ENCODE measurements at places on chromosomes 1 and 21.

DNA sequence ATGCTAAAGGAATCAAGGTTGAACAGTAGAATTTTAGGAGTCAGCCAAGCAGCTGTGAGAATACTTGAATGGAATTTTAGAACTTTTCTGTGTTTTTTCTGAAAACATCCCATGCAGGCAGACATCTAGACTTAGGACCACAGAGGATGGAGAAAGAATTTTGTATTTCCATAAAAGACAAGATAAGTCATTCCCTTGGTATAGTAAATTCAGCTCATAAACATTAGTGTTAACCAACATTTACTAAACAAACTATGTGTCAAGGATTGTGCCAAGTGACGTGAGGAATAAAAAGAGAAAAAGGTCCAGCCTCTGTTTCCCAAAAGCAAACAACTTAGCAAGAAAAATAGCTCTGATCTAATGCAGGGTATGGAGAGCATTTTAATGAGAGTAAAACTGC is 210.2 kb upstream of the NR5A2 start:
- no peaks in the 10 kb centered on the region for H3K36me3 ChIP-seq
- no peak overlapping the region for H3K4me3 ChIP-seq
- H3K27me3 ChIP-seq, result no peaks in the 10 kb centered on the region
- H3K4me1 ChIP-seq, result no peaks in the 10 kb centered on the region
- no peak for DNase-seq

DNA sequence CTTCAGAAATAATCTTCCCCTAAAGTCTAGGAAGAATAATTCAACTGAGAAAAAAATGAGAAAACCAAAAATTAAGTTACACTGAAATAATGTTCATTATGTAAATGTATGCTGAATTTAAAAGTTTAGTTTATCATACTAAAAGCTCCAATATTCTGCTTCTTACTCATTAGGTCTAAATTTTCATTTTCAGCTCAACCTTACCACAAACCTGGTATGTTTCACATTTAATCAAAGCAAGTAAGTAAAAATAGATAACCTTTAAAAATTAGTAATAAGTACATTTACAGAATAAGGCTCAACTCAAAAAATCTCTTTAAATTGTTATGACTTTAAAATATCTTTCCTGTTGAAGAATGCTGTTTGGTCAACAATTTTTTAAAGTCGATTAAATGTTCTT is 15.0 kb downstream of the BTG3 start:
- no peak overlapping the region for H3K27ac ChIP-seq
- H3K4me3 ChIP-seq, result no peak overlapping the region
- no peaks in the 10 kb centered on the region for H3K4me1 ChIP-seq
- H3K27me3 ChIP-seq, result no peaks in the 10 kb centered on the region

DNA sequence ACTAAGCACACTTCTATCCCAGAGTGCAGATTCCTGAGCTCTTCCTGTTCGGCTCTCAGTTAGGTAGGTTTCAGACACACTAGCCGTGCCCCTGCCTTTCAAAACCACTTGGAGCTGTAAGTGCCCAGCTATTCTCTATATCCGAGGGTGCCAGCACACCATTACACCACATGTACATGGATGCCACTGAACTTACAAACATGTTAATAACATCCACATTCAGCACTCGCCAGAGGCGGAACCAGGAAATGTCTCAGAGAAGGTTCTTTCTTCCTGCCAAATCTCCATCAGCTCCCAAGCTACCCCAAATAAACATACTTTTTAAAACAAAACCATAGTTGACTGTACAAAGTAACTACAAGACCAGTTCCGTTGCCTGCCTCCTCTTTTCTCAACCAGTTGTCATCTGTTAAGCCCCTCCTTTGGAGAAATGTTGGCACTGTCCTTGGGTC is 78.4 kb upstream of the CTTNBP2NL start:
- H3K27me3 ChIP-seq, result no peaks in the 10 kb centered on the region
- no peak for DNase-seq
- no peaks in the 10 kb centered on the region for H3K36me3 ChIP-seq
- H3K27ac ChIP-seq, result no peak overlapping the region

- peaks cover 19% of the 10 kb centered on the region for H3K36me3 ChIP-seq
- peaks cover 23% of the 10 kb centered on the region for H3K4me1 ChIP-seq
- no peaks in the 10 kb centered on the region for H3K27me3 ChIP-seq
- DNase-seq, result peak; percentile 38
- H3K27ac ChIP-seq, result no peak within 1 kb of the TSS
Observed at GRCh38 chr1:45326627-45327623, at the start of gene HPDL. TSS of gene HPDL (plus strand) at chr1:45326895. CDS start at chr1:45327149, 254 bp downstream.

DNA sequence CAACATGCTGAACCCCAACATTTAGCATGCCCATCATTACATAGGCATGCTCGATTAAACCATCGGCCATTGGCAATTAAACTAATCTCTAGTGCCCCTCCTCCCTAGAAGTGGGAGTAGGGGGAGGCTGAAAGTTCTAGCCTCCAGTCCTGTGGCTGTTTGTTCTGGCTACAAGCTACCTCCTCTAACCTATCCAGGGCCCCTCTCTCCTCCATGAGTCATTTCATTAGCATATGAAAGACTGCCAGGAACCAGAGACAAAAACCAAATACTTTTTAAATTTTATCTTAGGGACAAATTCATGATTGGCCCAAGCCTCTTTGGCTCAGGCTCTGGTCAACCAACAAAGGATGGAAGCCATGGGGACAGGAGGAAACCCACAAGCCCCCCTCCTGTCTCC is 231.1 kb downstream of the CACNA1E start:
- no peak for DNase-seq
- H3K4me3 ChIP-seq, result no peak overlapping the region
- no peaks in the 10 kb centered on the region for H3K27me3 ChIP-seq
- H3K36me3 ChIP-seq, result no peaks in the 10 kb centered on the region
- no peak overlapping the region for H3K27ac ChIP-seq

- H3K4me3 ChIP-seq, result peak overlapping the region; percentile 90
- DNase-seq, result no peak
- peak overlapping the region; percentile 96 for H3K27ac ChIP-seq
Observed at GRCh38 chr1:28737307-28738132, 780 bp downstream of the YTHDF2 start.

- H3K27ac ChIP-seq, result no peak overlapping the region
- peaks cover 24% of the 10 kb centered on the region for H3K4me1 ChIP-seq
- H3K36me3 ChIP-seq, result peaks cover 9% of the 10 kb centered on the region
- DNase-seq, result no peak
- no peaks in the 10 kb centered on the region for H3K27me3 ChIP-seq
Observed at GRCh38 chr1:21267191-21268077, 22.8 kb downstream of the ECE1 start.

DNA sequence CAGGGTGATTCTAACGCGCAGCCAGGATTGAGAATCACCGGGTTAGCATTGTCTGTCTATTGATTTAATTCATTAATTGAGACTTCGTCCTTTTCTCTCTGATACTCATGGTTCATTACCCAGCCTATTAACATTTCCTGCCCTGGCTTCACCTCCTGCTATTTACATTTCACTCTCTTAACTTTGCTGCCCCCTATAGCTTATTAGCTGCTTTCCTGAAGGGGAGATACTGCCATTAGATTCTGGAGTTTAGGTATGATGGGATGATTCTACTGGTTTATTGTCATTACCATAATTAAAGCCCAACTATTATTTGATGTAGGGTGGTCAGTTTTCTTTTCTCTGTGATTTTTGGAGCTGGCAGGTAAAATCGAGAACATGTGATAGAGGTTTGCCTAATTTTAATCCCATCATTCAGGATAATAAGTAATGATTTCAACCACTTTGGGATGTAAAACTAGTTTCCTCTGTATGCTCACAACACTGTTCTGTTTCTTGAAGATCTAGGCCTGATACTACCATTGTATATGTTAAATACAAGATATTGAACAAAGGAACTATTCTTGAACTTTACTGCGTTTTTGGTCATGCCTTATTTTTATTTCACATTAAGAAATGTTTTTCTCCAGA is 6.4 kb downstream of the PPP2R5A start:
- no peaks in the 10 kb centered on the region for H3K27me3 ChIP-seq
- H3K27ac ChIP-seq, result peak overlapping the region; percentile 25
- H3K4me3 ChIP-seq, result no peak overlapping the region
- H3K36me3 ChIP-seq, result no peaks in the 10 kb centered on the region
- DNase-seq, result no peak
- H3K4me1 ChIP-seq, result peaks cover 85% of the 10 kb centered on the region

DNA sequence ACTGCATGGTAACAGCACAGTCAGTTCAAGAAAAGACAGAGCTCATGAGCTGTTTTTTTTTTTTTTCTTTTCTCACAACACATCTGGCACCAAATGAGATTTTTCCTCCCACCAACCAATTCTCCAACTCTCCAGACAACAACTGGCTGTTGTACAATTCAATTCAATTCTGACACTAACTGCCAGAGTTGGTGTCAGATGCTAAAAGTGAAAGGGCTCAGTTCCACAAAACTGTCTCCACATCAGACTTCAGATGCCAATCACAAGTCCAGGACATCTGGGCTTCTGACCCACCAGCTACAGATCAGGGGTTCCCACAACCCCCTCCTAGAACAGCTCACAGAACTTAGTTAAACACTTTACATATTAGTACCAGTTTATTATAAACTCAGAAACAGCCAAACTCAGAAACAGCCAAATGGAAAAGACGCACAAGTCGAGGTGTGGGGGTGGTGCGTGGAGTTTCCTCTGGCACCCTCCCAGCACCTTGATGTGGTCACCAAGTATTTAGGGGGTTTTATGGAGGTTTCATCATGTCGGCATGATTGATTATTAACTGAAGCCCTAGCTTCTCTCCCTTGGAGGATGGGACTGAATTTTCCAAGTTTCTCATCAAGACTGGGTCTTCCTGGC is 39.2 kb upstream of the LRRC8D start:
- H3K36me3 ChIP-seq, result no peaks in the 10 kb centered on the region
- H3K4me3 ChIP-seq, result no peak overlapping the region
- no peak overlapping the region for H3K27ac ChIP-seq
- DNase-seq, result no peak
- no peaks in the 10 kb centered on the region for H3K4me1 ChIP-seq

GRCh38 chr1:201329286-201329685 is 46.0 kb downstream of the PKP1 start:
- DNase-seq, result no peak
- H3K27ac ChIP-seq, result no peak overlapping the region
- H3K27me3 ChIP-seq, result no peaks in the 10 kb centered on the region
- H3K4me3 ChIP-seq, result no peak overlapping the region
- H3K4me1 ChIP-seq, result no peaks in the 10 kb centered on the region
- no peaks in the 10 kb centered on the region for H3K36me3 ChIP-seq

DNA sequence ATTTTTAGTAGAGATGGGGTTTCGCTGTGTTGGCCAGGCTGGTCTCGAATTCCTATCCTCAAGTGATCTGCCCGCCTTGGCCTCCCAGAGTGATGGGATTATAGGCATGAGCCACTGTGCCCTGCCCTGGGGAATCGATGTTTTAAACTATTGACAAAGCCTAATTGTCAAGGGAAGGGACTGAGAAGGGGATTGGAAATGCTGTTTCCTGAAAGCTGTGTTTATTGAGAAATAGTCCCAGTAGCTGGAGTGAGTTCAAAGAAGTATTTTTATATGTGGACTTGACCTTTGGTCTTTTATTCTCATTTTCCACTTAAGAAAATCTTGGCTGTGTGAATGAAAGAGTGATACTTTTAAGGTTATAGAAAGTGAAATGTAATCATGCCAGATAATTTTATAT is 47.5 kb downstream of the KIF1B start:
- H3K27ac ChIP-seq, result peak overlapping the region; percentile 89
- peaks cover 41% of the 10 kb centered on the region for H3K4me1 ChIP-seq
- H3K4me3 ChIP-seq, result no peak overlapping the region
- no peak for DNase-seq

DNA sequence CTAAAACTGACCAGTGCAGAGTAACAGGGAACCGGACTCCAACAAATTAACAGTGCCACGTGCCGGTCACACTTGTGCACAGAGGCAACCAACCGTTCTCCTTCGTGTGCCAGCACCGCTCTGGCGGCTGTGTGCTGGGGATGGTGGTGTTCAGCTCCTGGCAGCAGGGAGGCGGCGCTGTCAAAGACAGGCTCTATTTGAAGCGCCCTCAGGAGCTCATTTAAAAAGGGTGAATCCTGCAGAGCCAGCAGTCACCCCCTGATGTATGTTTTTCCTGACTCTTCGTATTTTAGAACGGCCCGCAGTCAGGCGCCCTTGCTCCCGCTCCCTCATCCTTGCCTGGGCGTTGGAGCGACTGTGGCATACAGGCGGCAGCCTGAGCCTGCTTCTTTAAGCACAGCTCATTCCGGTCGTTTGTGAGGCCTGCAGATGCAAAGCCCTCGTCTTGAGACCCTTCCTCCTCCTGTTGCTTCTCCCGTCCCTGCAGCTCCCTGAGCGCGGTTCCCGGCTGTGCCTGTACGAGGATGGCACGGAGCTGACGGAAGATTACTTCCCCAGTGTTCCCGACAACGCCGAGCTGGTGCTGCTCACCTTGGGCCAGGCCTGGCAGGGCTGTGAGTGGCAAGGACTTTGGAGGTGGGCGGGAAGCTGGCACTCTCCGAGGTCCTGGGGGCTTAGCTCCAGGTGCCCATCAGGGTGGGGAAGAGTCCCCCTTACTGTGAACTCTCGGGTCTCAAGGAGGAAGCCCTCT is 1.1 kb downstream of the DFFB start:
- no peak for DNase-seq
- peak overlapping the region; percentile 92 for H3K4me3 ChIP-seq
- no peaks in the 10 kb centered on the region for H3K27me3 ChIP-seq
- peak overlapping the region; percentile 83 for H3K27ac ChIP-seq

DNA sequence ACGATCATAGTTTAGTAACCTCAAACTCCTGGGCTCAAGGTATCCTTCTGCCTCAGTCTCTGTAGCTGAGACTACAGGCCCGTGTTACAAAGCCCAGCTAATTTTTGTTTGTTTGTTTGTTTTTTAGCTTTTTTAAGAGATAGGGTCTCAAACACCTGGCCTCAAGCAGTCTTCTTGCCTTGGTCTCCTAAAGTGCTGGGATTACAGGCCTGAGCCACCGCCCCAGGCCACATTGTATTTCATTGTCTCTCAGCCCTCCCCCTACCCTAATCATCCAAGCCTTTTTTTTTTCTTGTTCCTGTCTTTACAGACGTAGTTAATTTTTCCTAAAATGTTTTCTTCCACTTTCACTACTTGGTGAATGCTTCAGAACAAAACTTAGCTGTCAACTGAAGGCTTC is 5.4 kb downstream of the CDC7 start:
- H3K36me3 ChIP-seq, result no peaks in the 10 kb centered on the region
- no peak overlapping the region for H3K27ac ChIP-seq
- peaks cover 7% of the 10 kb centered on the region for H3K4me1 ChIP-seq
- H3K4me3 ChIP-seq, result no peak overlapping the region
- DNase-seq, result no peak
- no peaks in the 10 kb centered on the region for H3K27me3 ChIP-seq

DNA sequence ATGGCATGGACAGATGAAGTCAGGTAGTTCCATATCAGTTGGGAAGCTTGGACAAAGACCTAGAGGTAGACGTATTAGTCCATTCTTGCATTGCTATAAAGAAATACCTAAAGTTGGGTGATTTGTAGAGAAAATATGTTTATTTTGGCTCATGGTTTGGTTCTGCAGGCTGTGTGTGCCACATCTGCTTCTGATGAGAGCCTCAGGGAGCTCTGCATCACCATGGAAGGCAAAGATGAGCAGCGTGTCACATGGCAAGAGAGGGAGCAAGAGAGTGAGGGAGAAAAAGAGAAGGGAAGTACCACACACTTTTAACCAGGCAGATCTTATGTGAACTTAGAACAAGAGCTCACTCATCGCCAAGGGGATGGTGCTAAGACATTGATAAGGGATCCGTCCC is 9.0 kb downstream of the TSACC start:
- H3K27me3 ChIP-seq, result no peaks in the 10 kb centered on the region
- H3K36me3 ChIP-seq, result no peaks in the 10 kb centered on the region
- no peak overlapping the region for H3K27ac ChIP-seq
- H3K4me3 ChIP-seq, result no peak overlapping the region

All from gastrocnemius medialis (tissue), 4 donors.